ENCODE measurements at places on chromosomes 1 and 21.

DNA sequence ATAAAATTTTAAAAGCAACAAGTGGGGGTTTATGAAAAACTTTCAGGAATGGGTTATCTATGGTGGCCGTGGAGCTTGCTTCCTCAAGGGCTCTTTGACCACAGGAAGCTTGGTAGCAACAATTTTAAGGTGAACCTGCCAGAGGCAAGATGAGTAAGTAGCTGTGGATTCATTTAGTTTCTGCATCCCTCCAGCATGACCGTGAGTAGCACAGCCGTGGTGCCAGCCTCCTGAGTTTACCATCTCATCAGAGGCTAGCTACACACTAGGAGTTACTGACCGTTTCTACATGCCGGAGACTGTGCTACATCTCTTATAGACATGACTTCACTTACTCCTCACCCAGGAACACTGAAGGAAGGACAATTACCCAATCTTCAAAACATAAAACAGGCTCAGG lies 30.1 kb upstream of the PLEKHG5 start:
- no peak for DNase-seq

- no peak for DNase-seq
Measured at GRCh38 chr1:12711536-12711935, 4.4 kb upstream of the AADACL3 start.

DNA sequence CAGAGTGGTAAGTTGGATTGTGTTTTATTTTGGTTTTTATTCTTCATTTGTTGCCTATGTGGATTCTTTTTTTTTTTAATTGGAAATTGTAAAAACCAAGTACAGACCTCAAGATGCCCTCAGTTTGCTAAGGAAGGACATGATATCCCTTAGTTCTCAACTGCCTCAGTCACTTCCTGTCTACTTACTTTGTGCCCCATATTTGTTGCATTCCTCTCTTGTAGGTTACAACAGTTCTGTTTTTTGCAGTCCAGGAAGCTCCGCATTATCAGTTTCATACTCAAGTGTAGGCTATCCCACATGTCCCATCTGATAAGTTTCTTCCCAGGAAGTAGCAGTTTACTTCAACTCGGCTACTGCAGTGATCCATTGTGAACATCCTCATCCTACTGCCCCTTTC lies 82.0 kb downstream of the RPAP2 start:
- no peak for DNase-seq

GRCh38 chr21:18772897-18773296 lies 369.3 kb upstream of the TMPRSS15 start:
- DNase-seq = no peak

GRCh38 chr21:34135330-34135729 lies 62.0 kb downstream of the MRPS6 start:
- no peak for DNase-seq

- DNase-seq = no peak
Measured at GRCh38 chr1:244077473-244078220, 26.6 kb downstream of the ZBTB18 start.

- no peak for DNase-seq
Measured at GRCh38 chr1:153535242-153536011, at the start of gene S100A6. Gene S100A6 (minus strand): TSS chr1:153535991. CDS start chr1:153535339, 652 bp downstream.

Measured in stimulated activated CD8-positive, alpha-beta memory T cell treated with anti-CD3 and anti-CD28 coated beads, Interleukin-15, amount 100 ng/mL, for 48 hours (primary cell).